LHCN-M2 (cell line): ENCODE measurements at places on chromosomes 11 and 22. TPM values are rescaled to one million over a fixed set of nuclear protein-coding genes. Genes with fewer than 3 reads are reported as not detected.

GRCh38 chr11:88603091-88603867 lies 265.7 kb upstream of the CTSC start:
- peak; percentile 72 for DNase-seq

ZNRD2 gene
- total RNA-seq, result 50.4 and 57.8 TPM in 2 replicates

DNA sequence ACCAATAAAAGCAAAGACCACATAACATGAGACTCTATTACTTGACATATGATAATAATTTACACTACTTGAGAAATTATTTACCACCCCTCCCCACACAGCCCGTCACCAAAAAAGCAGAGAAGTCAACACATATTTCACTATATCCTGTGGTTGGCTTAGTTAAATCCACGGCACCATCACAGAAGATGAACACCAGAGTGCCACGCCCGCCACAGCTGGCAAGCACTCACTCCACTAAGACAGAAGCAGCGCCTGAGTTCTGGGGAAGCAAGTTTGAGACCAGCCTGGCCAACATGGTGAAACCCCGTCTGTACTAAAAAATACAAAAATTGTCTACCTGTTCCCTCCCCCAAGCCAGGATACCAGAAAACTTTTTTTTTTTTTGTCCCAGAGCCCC lies 53.1 kb downstream of the PACSIN2 start:
- peak; percentile 19 for DNase-seq

GRCh38 chr11:126317432-126317755 lies 13.5 kb downstream of the DCPS start:
- DNase-seq, result no peak

MICAL2 gene
- total RNA-seq, result 83.0 and 85.3 TPM in 2 replicates

DNA sequence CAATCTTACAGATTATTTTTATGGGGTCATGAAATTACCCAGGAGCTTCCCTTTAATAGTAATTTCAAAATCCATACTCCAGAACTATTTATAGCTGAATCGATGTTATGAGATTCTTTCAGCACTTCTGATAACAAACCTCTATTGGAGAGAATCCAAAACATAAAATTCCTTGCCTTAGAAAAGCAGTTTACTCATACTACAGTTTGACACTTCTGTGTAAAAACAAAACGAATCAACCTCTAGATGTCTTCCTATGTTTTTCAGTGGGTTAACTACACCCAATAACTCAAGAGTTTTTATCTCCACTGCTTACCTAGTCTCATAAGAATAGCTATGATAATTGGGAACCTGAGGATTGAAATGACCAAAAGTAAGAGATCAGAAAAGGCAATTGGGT lies 35.6 kb downstream of the KIF18A start:
- DNase-seq, result peak; percentile 19

MS4A15 gene
- not detected in 2 replicates for total RNA-seq

SLC1A2 gene
- 0.38 and 0.40 TPM in 2 replicates for total RNA-seq

OSBP2 gene
- 18.7 and 24.4 TPM in 2 replicates for total RNA-seq

FXYD2 gene
- not detected in 2 replicates for total RNA-seq

SSTR3 gene
- not detected in 2 replicates for total RNA-seq

XRRA1 gene
- 17.8 and 20.2 TPM in 2 replicates for total RNA-seq

OR2AG1 gene
- not detected in 2 replicates for total RNA-seq

- DNase-seq, result no peak
These were observed 217.8 kb upstream of the TBCEL start for GRCh38 chr11:120805960-120806555.

SNU13 gene
- 135 and 141 TPM in 2 replicates for total RNA-seq

IRAG1 gene
- 0.38 and 1.3 TPM in 2 replicates for total RNA-seq

MMP12 gene
- 0.19 TPM in 1 of 2 replicates, not detected in the other for total RNA-seq

FDXACB1 gene
- 2.8 and 2.9 TPM in 2 replicates for total RNA-seq

ABTB2 gene
- total RNA-seq, result 1.3 and 1.5 TPM in 2 replicates

APOA5 gene
- total RNA-seq, result not detected in 2 replicates

DNA sequence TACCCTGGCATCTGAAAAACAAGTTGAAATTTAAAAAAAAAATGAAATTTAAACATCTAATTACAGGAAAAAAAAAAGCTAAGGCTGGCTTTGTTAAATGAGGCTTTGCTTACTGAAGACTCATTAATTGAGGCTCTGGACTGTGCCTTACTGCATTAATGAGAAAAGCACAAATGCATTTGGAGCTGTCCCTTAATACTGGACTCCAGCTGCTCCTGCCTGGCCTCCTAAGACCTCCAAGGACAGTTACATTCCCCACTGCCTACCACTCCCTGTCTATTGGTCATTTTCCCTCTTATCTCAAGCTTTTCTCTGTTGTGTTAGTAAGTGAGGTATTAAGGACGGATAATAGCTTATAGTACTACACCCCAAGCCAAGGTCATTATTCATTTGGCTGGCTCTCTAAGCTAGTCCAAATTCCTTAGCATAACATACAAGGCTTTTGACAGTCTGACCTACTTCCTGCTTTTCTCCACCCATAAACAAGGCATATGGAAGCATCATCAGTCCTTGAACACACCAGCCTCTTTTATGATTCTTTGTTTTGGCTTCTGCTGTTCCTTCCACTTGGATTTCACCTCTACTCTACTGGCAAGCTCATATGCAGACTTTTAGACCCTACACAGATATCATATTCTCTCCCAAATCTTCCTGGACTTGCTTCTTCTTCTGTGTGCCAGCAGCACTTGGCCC lies 62.5 kb downstream of the USP35 start:
- no peak for DNase-seq

DNA sequence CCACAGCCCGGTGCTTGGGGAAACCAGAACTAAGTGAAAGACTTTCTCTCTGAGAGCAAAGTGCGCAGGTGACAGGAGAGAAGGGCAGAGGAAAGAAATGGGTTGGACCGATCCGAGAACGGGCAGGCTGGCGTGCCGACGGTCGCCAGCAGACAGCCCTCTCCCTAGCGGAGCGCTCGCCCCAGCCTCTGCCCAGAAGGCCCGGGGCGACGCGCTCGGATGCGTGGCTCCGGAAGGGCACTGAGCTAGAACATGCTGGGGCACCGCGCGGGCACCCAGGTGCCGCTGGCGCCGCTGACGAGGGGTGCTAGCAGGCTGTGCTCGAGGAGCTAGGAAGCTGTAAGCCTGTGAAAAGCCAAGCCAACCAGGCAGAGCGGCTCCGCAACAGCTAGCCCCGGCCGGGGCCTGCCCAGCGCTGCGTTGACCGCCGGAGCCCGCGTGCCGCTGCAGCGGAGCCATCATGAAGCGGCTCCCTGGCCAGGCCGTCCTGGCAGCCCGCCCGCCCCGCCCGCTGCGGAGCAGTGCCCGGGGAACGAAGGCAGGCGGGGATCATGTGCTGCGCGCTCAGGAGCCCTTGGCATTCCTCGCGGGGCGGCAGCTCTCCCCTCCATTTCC lies 22.1 kb upstream of the RRAS2 start:
- DNase-seq, result peak; percentile 53

DNA sequence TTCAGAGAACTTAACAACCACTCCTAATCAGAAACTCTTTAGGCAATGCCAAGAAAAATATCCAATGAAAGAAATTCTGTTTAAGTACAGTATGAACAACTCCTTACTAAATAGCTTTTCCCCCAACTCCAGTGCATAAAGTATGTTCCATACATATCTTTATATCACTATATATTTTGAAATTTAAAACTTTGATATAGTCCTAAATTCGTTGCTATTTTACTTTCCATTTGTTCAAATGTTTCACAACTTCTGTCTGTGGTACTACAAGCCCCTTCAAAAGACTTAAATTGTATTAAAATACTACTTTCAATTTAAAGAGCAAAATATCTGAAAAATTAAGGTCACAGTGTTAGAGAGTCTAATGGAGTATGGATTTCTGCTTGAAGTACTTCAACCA lies 52.6 kb downstream of the STK33 start:
- DNase-seq, result no peak

KCTD14 gene
- 1.2 and 1.9 TPM in 2 replicates for total RNA-seq

CBY1 gene
- 12.4 and 16.4 TPM in 2 replicates for total RNA-seq

PAX6 gene
- total RNA-seq, result 0.23 and 0.58 TPM in 2 replicates

- no peak for DNase-seq
These were observed 18.8 kb downstream of the CYP2D6 start for GRCh38 chr22:42111798-42112197.
